ENCODE measurements at places on chromosomes 1 and 21.

GRCh38 chr1:113950908-113951307 is 21.8 kb downstream of the HIPK1 start:
- DNase-seq: no peak

DNA sequence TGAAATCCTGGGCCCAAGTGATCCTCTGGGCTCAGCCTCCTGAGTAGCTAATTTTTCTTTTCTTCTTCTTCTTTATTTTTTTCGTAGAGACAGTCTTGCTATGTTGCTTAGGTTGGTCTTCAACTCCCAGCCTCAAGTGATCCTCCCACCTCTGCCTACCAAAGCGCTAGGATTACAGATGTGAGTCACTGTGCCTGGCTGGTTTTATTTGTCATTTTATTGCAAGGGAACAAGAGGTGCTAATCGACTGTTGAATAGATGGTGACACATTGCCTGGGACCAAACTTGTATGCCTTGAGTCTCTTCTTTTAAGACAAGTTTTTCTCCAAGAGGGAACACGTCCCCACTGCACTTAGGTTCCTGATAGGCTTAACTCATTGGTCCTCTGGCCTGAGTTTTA is 20.0 kb upstream of the KLHDC8A start:
- no peak for DNase-seq

GRCh38 chr1:24443241-24443656 is 27.6 kb downstream of the NIPAL3 start:
- no peak for DNase-seq

- DNase-seq: peak; percentile 32
Measured at GRCh38 chr1:38818175-38818976, 41.2 kb downstream of the RRAGC start.

DNA sequence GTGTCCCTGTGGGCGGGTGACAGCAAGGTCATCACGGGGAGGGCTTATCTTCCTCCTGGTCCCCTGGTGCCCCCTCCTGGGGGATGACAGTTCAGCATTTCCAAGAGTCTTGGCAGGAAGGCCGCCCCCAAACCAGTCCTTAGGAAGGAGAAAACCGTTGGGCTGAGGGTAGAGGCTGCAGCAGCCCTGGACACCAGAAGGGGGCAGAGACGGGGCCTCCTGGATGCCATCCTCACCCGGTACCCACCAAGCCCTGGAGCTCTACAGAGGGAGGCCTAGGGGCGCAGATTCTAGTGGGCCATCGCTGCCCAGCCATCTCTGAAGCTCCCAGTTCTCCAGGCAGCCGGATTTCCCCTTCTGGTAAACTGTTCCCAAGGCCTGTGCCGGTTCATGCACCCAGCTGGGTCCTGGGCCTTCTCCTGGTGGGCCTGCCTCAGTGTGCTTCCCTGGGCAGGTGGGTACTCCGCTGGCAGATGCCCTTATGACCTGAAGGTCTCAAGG is 14.8 kb upstream of the ZNF669 start:
- DNase-seq: no peak

DNA sequence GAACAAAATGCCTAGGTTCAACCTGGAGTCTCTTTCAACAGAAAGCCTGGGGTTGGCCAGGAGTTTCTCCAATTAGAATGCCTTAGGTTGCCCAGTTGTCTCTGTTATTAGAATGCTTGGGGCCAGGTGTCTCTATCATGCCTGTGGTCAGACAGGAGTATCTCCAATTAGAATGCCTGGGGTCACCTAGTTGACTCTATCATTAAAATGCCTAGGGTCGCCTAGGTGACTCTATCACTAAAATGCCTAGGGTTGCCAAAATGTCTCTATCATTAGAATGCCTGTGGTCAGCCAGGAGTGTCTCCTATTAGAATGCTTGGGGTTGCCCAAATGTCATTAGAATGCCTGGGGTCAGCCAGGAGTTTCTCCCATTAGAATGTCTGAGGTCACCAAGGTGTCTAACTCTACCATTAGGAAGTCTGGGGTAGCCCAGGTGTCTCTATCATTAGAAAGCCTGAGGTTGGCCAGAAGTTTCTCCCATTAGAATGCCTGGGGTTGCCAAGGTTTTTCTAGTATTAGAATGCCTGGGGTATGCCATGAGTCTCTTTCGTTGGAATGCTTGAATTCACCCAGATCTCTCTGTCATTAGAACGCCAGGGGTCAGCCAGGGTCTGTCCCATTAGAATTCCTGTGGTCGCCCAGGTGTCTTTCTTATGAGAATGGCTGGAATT is 57.9 kb downstream of the RNF187 start:
- no peak for DNase-seq

- no peak for DNase-seq
Measured at GRCh38 chr1:222716393-222716792, 4.0 kb downstream of the BROX start.

DNA sequence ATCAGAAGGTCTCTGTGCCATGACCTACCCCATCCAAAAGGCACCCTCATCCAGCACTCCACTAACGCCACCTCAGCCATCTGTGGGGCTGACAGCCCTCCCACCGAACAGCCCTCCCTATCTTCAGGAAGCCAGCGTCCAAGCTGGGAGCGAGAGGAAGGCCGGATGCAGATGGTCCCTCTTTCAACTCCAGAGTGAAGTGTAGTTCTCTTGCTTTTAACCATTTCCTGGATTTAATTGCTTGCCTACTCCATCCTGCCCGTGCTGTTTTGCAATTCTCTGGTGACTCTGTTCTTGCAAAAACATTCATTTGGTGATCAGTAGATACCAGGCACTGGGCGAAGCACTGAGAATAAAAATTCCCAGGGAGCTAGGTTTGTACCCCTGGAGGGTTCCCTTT is 8.2 kb upstream of the DYRK1A start:
- no peak for DNase-seq

GRCh38 chr1:89629146-89629545 is 3.8 kb upstream of the LRRC8C start:
- DNase-seq: no peak

- no peak for DNase-seq
Measured at GRCh38 chr1:56535939-56536338, 43.4 kb downstream of the PLPP3 start.

Data from CD4-positive, alpha-beta T cell treated with Interleukin-10 for 1 hour (primary cell).